ENCODE measurements at places on chromosomes 16 and 17.

DNA sequence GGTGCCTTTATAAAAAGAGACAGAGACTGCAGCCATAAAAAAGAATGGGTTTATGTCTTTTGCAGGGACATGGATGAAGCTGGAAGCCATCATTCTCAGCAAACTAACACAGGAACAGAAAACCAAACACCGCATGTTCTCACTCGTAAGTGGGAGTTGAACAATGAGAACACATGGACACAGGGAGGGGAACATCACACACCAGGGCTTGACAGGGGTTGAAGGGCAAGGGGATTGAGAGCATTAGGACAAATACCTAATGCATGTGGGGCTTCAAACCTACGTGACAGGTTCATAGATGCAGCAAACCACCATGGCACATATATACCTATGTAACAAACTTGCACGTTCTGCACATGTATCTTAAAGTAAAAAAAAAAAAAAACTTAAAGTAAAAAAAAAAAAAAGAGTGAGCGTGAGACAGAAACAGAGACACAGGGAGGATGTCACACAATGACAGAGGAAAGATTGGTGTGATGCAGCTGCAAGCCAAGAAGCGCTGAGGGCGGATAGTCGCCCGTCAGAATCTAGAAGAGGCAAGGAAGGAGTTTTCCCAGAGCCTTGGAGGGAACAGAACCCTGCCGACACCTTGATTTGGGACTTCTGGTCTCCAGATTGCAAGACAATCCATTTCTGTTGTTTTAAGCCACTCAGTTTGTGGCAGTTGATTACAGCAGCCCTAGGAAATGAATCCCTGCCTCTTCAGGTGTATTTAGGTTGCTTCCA, 27.4 kb upstream of the TNS4 start:
- DNase-seq: no peak

DNA sequence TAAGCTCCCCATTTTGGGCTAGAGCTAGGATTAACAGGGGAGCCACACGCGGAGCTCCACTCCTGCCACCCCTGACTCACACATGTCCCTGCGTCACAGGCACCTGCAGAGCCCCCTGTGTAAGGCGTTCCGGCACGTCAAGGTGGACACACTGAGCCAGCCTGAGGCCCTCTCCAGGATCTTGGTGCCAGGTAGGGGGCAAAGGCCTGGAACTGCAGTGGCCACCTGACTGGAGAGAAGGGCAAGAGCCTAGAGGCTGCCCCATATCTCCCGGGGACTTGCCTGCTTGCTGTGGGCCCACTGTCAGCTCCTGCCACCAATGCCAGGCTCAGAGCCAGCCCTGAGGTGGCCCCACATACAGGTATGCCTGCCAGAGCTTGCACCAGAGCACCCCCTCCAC, 33.7 kb downstream of the NECAB2 start:
- DNase-seq: no peak

GRCh38 chr16:88591577-88592021, 21.4 kb downstream of the ZC3H18 start:
- DNase-seq: peak; percentile 94

DNA sequence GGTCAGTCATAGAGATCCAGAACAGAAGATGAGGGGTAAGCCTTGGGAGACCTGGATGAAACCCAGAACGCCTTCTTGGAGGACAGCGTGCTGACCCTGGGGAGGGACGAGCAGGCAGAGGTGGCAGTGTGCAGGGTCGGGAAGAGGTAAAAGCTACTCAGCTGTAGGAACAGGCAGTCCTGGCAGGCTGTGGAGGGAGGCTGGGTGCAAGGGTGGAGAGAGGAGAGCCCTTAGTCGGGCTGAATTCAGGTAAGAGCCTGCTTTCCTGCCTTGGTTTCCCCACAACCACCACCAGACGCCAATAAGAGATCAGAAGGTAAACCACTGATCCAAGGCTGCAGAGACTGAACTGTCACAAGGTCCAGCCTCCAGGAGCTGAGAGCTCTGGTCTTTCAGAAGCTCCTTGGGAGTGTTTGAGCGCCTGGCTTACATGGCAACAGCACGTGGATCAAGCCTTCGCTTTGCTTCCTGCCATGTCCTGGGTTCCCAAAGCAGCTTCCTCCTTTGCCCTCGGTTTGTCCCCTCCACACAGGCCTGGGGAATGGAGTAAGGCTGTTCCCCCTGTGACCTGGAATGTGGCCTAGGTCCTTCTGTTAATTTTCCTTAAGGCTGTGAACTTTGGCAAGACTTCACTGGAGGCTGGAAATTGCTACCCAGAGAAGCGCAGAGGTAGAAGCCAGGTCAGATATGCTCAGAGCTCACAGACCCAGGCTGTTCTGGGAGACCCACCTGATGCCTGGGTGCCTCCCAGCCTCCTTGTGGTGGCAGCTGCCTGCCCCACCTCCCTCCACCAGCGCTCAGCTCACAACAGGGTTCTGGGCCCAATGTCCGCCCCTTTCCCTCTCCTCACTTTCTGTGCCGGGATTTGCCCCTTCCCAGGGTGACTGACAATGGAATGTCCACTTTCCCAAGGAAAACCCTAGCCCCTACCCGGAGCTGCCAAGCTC, 3.9 kb upstream of the PDK2 start:
- peak; percentile 17 for DNase-seq

- DNase-seq: no peak
These were observed 169.2 kb downstream of the HAPSTR1 start for GRCh38 chr16:9260666-9261065.

- DNase-seq: no peak
These were observed 12.0 kb downstream of the IL4R start for GRCh38 chr16:27325736-27326135.

DNA sequence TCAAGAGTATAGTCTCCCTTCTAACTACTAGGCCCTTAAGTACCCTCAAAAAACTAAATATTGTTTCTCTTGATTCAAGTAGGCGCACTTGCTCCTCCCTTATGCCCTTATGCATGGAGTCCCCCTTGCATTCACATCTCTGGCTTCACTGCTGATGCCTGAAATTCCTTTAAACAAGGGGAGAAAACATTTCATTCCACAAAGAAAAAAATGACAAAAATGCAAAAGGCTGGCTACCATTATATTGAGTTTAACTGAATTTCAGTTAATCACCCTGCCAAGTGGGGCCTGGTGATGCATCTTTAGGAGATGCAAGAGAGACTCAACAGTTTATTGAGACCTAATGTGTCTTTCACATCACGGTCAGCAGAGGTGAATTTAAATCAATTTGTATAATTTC, 35.6 kb downstream of the CRLF3 start:
- no peak for DNase-seq

GRCh38 chr17:79789943-79790804, 6.7 kb downstream of the CBX8 start:
- DNase-seq: peak; percentile 83

- peak; percentile 56 for DNase-seq
These were observed 1.4 kb upstream of the ATP6V0A1 start for GRCh38 chr17:42457107-42457792.

- no peak for DNase-seq
These were observed 69.5 kb downstream of the PARN start for GRCh38 chr16:14560523-14560922.

GRCh38 chr17:2366747-2367494, 29.6 kb downstream of the SGSM2 start:
- no peak for DNase-seq

DNA sequence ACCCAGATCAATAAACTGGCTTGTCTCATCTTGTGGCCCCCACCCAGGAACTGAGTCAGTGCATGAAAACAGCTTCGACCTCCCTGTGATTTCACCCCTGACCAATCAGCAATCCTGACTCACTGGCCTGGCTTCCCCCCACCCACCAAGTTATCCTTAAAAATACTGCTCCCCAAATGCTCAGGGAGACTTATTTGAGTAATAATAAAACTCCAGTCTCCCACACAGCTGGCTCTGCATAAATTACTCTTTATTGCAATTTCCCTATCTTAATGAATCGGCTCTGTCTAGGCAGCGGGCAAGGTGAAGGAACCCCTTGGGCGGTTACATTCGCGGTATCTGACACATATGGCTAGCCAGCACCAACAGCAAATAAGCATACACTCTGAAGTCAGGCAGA, 9.8 kb upstream of the RABEP1 start:
- DNase-seq: no peak

- peak; percentile 13 for DNase-seq
These were observed 18.5 kb downstream of the ARL4D start for GRCh38 chr17:43416998-43417890.

DNA sequence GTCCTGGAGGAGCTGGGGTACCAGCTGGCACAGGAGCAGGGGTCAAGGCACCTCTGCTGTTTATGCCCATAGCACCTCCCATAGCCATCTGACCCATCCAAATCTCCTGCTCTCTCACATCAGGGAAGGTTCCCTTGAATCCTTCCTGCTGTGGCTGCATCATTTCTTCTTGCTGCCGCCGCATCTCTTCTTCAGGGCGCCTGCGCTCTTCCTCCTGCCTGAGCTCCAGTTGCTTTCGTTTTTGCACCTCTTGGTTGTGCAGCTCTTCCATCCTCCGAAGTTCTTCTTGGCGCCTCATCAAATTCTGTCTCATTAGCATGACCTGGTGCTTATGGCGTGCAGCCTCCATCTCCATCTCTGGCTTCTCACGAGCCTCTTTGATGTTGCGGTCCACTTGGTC, 2.0 kb upstream of the NOB1 start:
- no peak for DNase-seq

Data from suppressor macrophage (primary cell).